ENCODE measurements at places on chromosomes 1 and 21.

DNA sequence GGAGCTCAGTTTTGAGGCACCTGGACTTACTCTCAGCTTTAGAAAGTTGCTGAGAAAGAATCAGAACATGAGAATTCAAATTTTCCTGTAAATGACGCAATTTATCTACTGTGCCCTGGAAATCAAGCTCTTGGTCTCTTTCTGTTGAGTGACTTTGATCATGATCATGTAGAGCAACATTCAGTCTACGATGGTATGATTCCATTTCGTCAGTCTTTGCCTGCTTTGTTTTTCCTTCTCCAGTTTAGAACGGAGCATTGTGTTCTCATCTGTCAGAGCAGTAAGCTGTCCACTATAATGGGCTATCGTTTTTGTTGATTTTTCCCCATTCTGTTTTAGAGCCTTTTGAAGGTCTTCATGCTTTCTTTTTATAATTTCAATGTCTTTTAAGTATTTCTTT, 20.7 kb downstream of the SFT2D2 start:
- no peak for DNase-seq

- DNase-seq = no peak
Measured at GRCh38 chr21:20701235-20701634, 297.0 kb upstream of the NCAM2 start.

DNA sequence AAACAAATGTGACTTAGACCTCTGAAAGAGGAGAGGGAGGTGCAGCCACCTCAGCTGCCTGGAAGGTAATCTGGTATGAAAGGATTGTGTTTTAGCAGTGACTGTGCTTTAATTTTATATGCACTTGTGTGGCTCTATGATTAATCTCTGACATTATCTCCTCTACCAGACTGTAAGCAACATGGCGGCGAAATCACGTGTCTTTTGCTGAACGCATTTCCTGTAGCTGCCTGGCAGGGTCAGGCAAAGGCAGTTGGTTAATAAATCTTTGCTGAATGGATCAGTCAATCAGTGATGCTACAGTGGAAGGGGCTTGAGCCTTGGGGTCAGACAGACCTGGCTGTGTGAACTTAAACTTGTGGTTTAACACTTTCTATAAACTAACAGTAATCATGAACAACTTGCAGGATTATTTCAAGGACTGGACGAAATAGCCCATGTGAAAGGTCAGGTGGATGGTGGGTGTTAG, 96.9 kb downstream of the ADSS2 start:
- DNase-seq = no peak

DNA sequence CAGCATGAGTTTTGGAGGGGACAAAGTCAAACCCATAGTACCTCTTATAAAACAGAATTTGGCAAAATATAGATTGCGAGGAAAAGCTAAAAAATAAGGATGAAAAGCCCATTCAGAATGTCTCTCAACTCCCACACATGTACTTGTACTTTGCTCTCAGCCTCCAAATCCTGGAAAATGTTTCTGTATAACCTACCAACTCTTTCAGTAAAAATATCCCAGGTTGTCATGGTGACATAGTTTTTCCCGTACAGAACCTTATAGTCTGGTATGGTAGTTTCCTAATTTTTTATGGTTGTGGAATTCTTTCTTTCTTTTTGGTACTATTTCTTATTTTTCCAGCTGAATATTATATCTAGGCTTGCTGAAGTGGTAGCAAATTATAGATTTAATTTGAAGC, 15.5 kb upstream of the RPS6KC1 start:
- no peak for DNase-seq

- DNase-seq = no peak
Measured at GRCh38 chr1:97046765-97047420, 325.3 kb downstream of the PTBP2 start.

GRCh38 chr1:46770541-46770940, 28.3 kb upstream of the CYP4B1 start:
- no peak for DNase-seq

DNA sequence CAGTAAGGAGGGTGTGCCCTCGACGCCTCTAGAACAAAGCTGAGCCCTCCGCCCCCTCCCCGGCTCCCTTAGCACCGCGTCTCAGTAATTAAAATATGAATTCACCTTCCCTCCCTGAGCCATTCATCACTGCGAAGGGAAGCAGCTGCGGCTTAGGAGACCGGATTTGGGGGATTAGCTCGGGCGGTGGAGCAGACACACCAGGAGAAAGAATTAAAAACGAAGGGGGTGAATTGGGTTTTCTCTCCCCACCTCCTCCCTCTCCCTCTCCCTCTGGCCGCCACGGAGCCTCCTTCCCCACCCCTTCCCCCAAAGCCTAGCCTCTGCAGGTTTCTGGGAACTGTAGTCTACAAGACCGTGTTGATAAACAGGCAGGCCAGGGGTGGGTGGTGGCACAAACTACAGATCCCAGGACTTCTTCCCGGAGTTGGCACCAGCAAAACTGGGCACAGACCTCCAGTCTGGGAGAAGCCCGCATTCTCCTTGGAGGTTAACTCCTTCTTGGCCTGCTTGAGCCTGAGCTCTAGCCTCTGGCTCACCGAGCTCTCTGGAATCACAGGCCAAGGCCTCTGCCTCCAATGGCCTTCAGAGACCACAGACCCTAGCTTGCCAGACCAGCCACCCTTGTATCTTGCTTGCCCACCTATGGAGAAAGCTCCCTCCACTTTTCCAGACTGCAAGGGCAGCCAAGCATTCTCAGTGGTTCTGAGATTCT, 10.8 kb downstream of the BLACAT1 start:
- peak; percentile 98 for DNase-seq

GRCh38 chr21:43866260-43866629, 1.2 kb downstream of the AGPAT3 start:
- peak; percentile 49 for DNase-seq

DNA sequence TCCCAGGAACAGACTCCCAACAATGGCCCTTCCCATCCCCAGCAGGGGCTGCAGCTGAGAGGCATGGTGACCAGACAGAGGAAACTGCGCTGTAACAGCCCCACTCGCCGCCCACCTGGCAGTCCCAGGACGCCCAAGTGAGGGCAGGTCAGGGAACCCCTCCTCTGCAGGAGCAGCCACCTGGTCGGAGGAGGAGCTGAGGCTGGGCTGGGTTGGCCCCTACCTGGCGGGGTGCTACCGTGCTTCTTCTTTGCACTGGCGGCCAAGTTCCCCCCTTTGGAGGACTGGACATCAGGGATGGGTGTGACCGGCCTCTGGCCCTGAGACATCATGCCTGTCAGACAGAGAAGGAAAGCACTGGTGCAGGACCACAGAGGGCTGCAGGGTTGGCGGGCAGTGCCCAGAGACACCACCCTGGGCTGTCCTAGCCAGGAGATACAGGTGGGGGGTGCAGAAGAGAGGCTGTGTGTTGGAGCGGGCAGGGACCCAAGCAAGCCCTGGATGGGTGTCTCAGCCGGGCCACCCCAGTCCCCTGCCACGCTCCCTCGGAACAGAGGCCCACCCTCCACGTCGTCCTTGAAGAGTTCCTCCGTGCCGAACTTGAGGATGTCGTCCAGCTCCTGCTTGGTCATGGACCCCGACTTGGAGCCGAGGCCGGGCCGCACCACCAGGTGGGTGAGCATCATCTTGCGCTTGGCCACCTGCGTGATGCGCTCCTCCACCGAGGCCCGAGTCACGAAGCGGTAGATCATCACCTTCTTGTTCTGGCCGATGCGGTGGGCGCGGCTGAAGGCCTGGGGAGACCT, 51.6 kb downstream of the CHD5 start:
- no peak for DNase-seq

- DNase-seq = no peak
Measured at GRCh38 chr1:98949621-98950020, 55.0 kb downstream of the PLPPR5 start.

- no peak for DNase-seq
Measured at GRCh38 chr1:226404904-226405222, 3.0 kb downstream of the PARP1 start.

DNA sequence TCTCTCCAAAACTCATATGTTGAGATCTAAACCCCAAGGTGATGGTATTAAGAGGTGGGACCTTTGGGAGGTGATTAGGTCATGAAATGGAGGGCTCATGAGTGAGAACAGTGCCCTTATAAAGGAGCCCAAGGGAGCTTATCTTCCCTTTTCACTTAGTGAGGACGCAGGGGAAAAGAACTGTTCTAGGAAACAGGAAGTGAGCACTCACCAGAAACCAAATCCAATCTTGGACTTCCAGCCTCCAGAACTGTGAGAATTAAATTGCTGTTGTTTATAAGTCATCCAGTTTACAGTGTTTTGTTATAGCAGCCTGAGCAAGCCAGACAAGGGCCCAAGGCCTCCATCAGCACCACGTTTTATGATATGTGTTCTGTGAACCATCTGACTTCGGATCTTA, 60.3 kb upstream of the LRRC8D start:
- DNase-seq = no peak

GRCh38 chr1:65359888-65360287, 50.5 kb downstream of the DNAJC6 start:
- DNase-seq = no peak

DNA sequence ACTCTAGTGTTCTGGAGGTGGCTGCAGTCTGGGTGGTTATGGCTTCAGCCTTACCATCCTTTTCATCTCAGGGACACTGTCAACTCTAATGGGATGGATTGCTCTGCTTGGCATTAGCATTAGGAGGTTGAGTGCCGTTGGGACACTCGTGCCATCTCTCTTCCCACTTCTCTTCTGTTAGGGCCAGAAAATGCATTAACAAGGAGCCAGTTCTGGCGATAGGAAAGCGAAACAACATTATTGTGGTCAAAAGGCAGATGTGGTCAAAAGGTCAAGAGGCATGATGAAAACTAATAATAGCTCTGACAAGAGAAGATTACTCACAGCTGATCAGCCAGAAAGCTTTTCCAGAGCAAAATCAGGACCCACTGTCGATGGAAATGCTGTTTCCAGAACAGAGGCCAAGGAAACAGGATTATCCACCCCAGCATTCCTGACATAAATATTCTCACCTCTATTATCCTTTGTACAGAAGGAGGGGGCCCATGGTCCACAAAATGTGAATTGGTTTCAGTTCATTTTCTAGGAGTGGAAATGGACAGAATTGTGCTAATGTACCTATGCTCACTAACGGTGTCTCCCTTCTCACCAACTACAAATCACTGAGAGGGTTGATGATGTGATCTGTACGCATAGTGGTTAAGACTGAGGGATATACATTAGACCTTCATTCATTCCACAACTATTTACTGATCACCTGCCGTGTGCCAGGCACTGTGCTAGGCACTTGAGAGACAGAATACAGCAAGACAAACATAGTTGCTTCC, 72.0 kb downstream of the ST6GALNAC5 start:
- DNase-seq = no peak

GRCh38 chr1:64231153-64231552, 27.7 kb downstream of the UBE2U start:
- DNase-seq = no peak

- no peak for DNase-seq
Measured at GRCh38 chr1:54809496-54810074, 8.5 kb upstream of the TTC22 start.

DNA sequence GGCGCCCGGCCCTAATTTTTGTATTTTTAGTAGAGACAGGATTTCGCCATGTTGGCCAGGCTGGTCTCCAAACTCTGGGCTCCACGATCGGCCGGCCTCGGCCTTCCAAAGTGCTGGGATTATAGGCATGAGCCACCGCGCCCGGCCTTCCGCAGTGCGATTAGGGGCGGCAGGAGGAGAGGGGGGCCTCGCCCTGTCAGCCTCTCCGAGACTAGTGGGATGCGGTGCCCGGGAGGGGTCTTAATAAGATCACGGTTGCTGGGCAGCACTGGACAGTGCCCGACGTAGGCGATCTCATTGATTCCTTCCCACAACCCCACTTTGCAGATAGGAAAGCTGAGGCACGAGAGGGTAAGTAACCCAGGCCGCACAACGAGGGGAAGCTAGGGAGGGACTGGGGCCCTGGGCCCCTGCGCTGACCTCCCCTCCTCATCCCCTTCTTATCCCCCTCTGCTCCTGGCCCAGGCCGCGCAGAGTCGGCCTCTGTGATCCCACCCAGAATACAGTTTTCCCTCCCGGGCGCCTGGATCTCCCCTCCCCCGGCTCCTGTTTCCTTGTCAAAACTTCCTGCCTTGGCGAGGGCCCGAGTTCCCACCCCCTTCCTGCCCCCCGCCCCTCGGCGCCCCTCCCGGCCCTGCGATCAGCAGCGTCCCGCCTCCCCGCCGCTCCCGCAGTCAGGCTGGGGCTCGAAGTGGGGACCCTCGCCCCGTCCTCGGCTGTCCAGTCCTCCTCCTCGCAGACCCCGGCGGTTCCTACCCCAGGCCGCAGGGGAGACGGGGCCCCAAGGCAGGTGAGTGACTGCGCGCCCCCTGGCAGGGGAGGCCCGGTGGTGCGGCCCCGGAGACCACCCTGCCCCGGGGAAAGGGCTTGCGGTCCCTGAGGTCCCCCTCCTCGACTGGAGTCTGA, at the start of gene PEAR1:
Gene PEAR1, plus strand, starts transcription at position 671 of the 906 bp plus-strand sequence. CDS start 10,209 bp downstream, outside the sequence.
- no peak for DNase-seq

- DNase-seq = no peak
Measured at GRCh38 chr1:114108751-114109255, 44.9 kb downstream of the SYT6 start.

DNA sequence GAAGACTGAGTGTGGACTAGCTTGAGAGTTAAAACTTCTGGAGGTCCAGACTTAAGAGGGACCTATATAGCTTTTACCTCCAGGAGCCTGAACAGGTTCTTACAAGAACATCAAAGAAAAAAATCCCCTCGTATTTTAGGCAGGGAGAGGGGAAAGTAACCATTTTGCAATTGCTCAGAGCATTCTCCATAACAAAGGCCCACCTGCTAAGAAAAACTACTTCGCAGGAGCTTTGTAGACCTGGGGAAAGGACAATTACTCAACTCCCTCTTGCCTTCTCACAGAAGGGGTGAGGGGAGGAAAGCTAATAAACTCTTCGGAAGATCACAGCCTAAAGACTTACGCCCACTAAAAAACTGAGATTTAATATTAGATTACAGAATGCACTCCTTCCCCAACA, 86.3 kb downstream of the RERE start:
- no peak for DNase-seq

- peak; percentile 31 for DNase-seq
Measured at GRCh38 chr1:9960706-9961562, 17.7 kb downstream of the NMNAT1 start.

DNA sequence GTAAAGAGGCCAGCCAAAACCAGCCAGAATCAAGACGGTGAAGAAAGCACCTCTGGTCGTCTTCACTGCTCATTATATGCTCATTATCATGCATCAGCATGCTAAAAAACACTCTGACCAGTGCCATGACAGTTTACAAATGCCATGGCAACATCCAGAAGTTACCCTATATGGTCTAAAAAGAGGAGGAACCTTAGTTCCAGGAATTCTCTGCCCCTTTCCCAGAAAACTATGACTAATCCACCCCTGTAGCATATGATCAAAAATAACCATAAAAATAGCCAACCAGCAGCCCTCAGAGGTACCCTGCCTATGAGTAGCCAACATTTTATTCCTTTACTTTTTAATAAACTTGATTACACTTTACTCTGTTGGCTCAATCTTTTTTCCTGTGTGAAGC, 34.2 kb upstream of the PBX1 start:
- DNase-seq = no peak

GRCh38 chr1:61078618-61079295, 3.6 kb upstream of the NFIA start:
- DNase-seq = peak; percentile 68

GRCh38 chr21:42129300-42130266, 58.5 kb downstream of the UMODL1 start:
- no peak for DNase-seq

GRCh38 chr1:19612530-19612929, 31.6 kb upstream of the NBL1 start:
- no peak for DNase-seq

GRCh38 chr1:172144445-172145061, 275.9 kb upstream of the C1orf105 start:
- peak; percentile 86 for DNase-seq

All from cerebellar cortex (tissue), 1 donor.